SW 1271 (cell line): ENCODE measurements at places on chromosomes 3 and 15.

DNA sequence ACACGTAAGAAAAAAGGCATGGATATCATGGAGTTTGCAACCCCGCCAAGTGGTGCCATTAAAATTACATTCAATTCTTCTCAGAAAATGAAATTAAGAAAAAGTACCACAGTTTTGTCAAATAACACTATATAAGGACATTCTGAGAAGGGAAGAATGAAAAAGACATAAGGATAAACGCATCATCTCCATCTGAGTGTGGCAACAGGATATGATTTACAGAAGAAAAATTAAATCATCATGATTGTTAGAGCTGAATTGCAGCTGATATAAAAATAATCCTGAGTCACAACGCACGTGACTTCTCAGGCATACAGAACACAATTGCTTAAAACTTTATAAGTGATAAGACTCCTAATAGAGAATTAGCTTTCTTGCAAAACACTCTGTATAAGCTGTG, 133.8 kb downstream of the GREM1 start:
- DNase-seq: no peak

GRCh38 chr3:33575311-33575710, 135.1 kb upstream of the UBP1 start:
- DNase-seq: no peak

DNA sequence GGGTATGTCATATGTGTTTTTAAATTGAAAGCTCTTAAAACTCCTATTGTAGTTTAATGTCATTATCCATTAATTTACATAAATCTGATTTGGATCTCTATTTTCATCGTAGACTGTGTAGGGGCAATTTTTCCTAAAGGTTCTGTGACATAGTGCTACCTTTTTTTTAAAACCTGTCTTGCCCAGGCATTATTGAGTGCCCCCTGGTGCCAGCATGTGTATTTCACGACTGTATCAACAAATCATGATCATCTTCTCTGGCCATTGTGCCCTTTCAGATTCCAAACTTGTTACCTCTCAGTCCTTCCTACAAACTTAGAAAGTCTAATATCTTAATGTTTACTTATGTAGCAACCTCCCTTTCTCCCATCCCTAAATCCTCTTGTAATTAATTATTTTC, 97.2 kb upstream of the FLNB start:
- peak; percentile 9 for DNase-seq

GRCh38 chr3:86249833-86250232, 741.1 kb downstream of the VGLL3 start:
- no peak for DNase-seq

DNA sequence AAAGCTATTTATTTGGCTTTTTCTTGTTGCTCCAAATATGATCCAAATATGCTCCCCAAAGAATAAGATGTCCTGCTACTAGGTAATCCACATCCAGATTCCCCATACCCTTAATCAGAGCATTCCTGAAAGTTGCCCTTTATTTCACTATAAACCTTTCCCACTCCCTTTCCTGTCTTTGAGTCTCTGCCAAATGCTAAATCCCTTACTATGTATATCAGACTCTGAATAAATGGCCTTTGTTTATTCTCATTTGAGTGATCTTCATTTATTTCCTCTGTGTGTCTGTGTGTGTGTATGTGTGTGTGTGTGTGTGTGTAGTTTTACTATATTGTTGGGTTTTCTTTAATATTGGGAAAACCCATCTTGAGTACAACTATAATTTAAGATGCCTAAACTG, 7.0 kb upstream of the SPICE1 start:
- no peak for DNase-seq
